Naive B cell (primary cell): ENCODE measurements at places on chromosomes 7 and 10. TPM values are rescaled to one million over a fixed set of nuclear protein-coding genes. Genes with fewer than 3 reads are reported as not detected.

GRCh38 chr10:73931767-73932619, 21.1 kb downstream of the PLAU start:
- no peak for DNase-seq

- DNase-seq: peak; percentile 75
These were observed 2.5 kb upstream of the ACBD5 start for GRCh38 chr10:27242951-27243551.

IGF2BP3 gene
- polyA plus RNA-seq: 0.62 TPM

DNA sequence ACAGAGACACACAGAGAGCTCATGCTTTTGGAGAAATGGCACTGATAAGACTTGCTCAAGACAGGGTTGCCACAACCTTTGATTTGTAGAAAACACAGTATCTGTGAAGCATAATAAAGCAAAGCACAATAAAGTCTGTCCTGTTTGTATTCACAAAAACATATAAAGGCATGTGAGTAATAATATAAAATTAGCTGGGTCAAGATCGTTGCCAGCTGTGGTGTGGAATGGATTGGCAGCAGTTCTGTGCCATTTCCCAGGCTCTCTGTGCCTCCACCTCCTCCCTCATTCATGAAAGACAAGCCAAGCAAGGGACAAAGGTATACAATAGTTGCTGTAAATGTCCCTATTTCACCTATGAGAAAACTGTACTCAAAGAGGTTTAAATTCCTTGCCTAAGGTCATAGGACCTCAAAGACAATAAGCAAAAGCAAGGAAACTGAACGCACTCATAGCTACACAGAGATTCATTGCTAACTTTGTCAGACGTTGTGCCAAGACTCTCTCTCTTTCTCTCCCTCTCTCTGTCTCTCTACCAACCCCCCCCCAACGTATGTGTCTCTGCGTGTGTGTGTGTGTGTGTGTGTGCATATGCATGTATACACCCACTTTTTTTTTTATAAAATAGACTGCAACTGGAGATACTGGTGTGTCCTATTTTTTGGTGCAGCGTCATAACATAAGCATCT, 31.8 kb downstream of the CHST3 start:
- no peak for DNase-seq

- no peak for DNase-seq
These were observed 13.5 kb downstream of the CALD1 start for GRCh38 chr7:134792968-134793367.

- DNase-seq: no peak
These were observed 11.9 kb upstream of the SLC12A9 start for GRCh38 chr7:100840470-100841100.

MLLT10 gene
- polyA plus RNA-seq: 7.1 TPM

GDI2 gene
- polyA plus RNA-seq: 380 TPM

GRCh38 chr7:87474533-87475358, 734 bp downstream of the ABCB4 start:
- DNase-seq: peak; percentile 87

LIPK gene
- polyA plus RNA-seq: not detected

STAG3 gene
- polyA plus RNA-seq: 105 TPM

CDK1 gene
- polyA plus RNA-seq: 0.33 TPM

DNA sequence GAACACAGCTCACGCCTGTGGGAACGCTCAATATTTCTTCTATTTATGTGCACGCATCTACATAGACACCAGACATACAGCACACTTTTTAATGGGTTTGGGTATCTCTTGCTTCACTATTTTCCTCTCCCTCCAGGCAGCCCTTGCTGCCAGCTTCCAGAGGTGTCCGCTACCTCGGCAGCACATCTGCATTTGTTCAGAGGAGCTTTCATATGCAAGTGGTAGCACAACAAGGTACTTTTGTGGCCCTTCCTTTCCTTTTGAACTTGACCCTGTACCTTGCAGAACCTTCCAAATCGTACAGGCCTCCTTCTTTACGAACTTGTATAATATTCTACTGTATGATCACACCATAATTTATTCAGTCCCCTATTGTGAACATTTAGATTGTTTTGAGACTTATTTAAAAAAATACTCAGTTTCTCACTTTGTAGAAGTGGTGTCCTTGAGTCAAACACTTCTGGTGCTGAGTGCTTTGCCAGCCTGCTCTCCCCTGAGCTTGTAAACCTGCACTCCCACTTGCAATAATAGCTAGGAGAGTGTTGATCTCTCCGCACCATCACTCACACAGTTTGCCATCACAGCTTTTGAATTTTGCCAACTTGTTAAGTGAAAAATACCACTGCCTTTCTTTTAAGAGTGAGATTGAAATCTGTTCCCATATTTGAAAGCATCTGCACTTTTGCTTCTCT, 106.0 kb upstream of the ZNF32 start:
- no peak for DNase-seq

DNA sequence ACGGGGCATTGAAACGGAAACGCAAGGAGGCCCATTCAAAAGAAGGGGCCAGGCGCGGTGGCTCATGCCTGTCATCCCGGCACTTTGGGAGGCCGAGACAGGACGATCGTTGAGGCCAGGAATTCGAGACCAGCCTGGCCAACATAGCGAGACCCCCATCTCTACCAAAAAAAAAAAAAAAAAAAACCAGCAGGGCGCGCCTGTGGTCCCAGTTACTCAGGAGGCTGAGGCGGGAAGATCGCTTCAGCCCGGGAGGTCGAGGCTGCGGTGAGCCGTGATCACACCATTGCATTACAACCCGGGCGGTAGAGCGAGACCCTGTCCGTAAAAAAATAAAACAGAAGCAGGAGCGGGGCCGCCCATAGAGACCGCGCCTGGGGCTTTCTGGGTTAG, 396 bp downstream of the PSMG3 start:
- DNase-seq: no peak

DNA sequence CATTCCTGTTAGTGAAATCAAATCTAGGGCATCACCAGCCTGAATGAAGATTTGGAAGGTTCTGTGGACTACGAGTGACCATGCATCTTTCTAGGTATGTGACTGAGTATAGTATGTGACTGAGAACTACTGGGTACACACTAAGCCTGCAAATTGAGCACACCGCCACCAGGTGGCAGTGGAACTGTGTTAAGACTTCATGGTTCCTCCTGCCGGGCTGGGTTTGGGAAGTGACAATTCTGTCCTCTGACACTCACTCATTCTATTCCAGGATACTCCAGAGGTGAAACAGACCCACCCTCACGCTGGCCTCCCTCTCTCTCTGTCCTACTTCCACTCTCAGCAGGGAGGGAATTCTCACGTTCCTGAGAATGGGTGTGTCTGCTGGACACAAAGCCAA, 84.0 kb upstream of the TMEM248 start:
- DNase-seq: no peak

MKI67 gene
- not detected for polyA plus RNA-seq

DNA sequence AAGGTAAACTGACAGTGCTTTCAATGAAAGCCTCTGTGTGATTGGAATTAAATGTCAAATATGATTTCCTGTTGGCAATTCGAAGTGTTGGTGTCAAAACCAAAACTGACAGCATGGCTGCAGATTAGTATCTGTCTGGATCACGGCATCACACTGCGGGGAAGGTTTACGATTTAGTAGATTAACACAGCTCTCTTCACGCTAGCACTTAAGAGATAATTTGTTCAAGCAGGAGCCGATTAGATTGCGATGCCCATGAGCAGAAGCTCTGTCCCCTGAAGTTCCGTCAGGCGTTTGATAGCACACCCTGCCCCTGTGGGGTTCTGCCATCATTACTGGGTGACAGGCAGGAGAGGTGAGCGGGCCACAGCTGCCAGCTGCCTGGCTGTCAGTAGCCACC, 279.5 kb upstream of the AUTS2 start:
- DNase-seq: no peak

DNA sequence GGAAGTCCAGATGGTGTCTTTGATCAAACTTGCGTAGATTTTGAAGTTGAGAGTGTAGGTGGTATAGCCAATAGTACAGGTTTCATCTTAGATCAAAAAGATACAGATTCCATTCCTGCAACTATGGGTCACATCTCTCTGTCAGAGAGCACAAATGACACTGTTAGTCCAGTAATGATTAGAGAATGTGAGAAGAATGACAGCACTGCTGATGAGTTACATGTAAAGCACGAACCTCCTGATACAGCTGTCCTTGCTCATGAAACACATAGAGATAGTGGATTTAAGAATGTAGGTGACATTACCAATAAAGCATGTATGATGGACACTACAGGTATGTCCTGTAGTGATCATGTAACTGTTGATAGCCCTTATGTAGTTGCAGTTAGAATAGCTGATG, 59.1 kb downstream of the LOXL4 start:
- DNase-seq: no peak

DNA sequence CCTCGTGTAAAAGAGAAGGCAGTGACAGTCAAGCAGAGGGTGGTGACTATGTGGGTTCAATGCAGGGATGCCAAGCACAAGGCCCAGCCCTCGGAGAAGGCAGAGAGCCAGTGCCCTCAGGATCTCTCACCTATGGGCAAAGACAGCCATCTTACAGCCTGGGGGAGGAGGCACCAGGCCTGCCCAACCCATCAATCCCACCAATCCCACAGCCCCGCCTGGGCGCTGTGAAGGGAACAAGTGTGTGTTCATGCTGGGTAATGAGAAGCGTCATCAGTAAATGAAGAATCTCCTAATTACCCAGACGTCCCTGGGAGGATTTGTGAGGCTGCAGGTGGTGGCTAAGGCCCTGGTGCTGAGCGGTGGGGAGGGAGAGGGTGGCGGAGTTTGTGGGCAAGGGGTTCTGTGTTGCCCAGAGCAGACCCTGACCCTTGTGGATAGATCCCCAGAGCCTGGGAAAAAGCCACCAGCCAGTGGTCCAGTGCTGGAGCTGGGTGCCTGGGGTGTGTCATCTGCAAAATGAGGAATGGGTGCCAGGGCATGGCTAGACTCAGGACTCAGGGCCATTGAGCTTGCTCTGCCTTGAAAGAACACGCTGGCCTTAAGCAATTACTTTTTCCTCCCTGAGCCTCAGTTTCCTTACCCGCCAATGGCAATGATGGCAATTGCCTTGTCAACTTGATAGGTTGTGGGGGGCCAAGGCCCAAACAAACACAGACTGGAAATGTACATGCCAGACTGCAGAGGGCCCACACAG, 128.1 kb upstream of the UNC5B start:
- no peak for DNase-seq

GRCh38 chr10:23293145-23293724, 51.4 kb downstream of the C10orf67 start:
- no peak for DNase-seq

DNA sequence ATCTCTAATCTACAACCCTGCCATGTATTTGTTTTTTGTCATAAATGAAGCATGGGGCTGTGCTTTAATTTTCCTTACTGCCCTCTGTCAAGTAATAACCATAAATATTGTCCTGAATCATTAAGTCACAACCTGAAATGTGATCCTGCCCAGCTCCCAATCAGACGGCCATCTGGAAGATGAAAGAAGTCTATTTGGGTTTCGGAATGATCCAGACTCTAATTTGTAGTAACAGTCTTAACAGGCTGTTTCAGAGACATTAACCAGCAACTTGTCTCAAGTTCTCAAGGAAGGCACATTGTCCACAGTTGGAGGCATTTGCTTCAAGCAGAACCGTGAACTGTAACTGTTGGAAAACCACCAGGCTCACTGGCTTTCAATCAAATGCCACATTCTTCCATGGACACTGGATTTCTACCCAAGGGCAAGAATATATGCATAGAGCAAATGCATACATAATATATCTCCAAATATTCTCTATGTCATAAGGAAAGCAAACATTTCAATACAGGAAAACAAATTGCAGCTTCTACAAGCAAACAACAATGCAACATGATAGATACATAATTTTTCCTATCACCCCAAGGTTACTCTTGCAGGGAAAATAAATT, 405.2 kb upstream of the NPVF start:
- no peak for DNase-seq

GRCh38 chr7:157527686-157528085, 190.9 kb downstream of the DNAJB6 start:
- DNase-seq: no peak

LIPM gene
- not detected for polyA plus RNA-seq

HOXA2 gene
- polyA plus RNA-seq: not detected

DNA sequence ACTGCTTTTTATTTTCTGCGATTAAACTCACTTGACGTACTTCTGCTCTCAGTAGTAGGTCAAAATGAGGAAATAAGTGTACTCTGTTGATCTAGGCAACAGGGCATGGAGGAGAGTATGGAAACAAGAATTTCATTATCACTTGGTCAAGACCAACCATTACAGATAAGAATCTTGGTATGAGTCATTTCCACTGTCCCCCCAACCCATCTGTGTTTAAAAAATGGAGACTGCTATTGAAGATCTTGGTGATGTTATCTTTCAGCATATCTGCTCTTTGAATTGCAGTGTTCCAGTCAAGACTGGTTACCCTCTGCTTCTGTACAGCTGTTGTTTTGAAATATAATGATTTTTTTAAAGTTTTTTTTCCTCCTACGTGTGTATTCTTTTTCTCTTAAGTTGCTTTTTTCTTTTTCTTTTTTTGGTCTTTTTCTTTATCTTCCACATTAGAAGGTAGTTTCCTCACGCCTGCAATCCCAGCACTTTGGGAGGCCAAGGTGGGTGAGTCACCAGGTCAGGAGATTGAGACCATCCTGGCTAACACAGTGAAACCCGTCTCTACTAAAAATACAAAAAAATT, 11.7 kb downstream of the STAM start:
- DNase-seq: peak; percentile 40

- DNase-seq: no peak
These were observed 53.4 kb downstream of the TMEM209 start for GRCh38 chr7:130151591-130152492.

- DNase-seq: no peak
These were observed 567.7 kb downstream of the ETV1 start for GRCh38 chr7:13421776-13422175.

- DNase-seq: no peak
These were observed 74.1 kb upstream of the GRB10 start for GRCh38 chr7:50856806-50857205.

PLPP4 gene
- not detected for polyA plus RNA-seq

VAX1 gene
- not detected for polyA plus RNA-seq

GRCh38 chr7:34208878-34209621, 303.7 kb downstream of the BMPER start:
- no peak for DNase-seq

- DNase-seq: no peak
These were observed 13.3 kb downstream of the BEND7 start for GRCh38 chr10:13515467-13515866.

- DNase-seq: no peak
These were observed 75.4 kb downstream of the NUDCD3 start for GRCh38 chr7:44415047-44415446.

GRCh38 chr7:111677848-111678247, 115.6 kb upstream of the IMMP2L start:
- no peak for DNase-seq

UNC5B gene
- not detected for polyA plus RNA-seq

DNA sequence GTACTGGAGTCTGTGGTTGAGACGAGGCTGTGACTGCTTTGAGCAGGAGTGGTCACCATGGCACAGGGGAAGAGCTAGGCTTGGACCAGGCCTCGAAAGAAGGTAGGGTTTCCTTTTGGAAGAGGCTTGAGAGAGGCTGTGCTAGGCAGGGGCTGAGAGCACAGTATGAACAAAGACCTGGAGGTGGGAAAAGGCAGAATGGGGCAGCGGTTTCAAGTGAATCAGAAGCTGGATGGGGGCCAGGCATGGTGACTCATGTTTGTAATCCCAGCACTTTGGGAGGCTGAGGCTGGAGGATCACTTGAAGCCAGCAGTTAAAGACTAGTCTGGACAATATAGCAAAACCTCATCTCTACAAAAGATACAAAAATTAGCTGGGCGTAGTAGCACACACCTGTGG, 65.9 kb downstream of the CLIP2 start:
- DNase-seq: no peak

- no peak for DNase-seq
These were observed 209.2 kb upstream of the FAM3C start for GRCh38 chr7:121605317-121605680.

HNRNPA2B1 gene
- 585 TPM for polyA plus RNA-seq

- DNase-seq: peak; percentile 12
These were observed 822 bp downstream of the SAMD9L start for GRCh38 chr7:93147363-93147762.

ABCB4 gene
- polyA plus RNA-seq: 28.9 TPM
